ENCODE measurements at places on chromosomes 4 and X. TPM values are rescaled to one million over a fixed set of nuclear protein-coding genes. Genes with fewer than 3 reads are reported as not detected.

IQCM gene
- polyA plus RNA-seq = not detected

MTNR1A gene
- 1.3 TPM for polyA plus RNA-seq

LUZP4 gene
- polyA plus RNA-seq = not detected

DGKQ gene
- polyA plus RNA-seq = 6.1 TPM

SLC10A6 gene
- 0.32 TPM for polyA plus RNA-seq

MAP7D3 gene
- 15.4 TPM for polyA plus RNA-seq

EGFL6 gene
- 19.2 TPM for polyA plus RNA-seq

CLDN2 gene
- 71.6 TPM for polyA plus RNA-seq

CCKAR gene
- polyA plus RNA-seq = not detected

GC gene
- 13.5 TPM for polyA plus RNA-seq

FMR1NB gene
- polyA plus RNA-seq = 0.37 TPM
